Mucosa of gallbladder (tissue), 1 donor: ENCODE measurements at places on chromosomes 3 and 15. TPM values are rescaled to one million over a fixed set of nuclear protein-coding genes. Genes with fewer than 3 reads are reported as not detected.

- no peak for DNase-seq
Observed at GRCh38 chr3:162489853-162490252, 993.2 kb downstream of the OTOL1 start.

DNA sequence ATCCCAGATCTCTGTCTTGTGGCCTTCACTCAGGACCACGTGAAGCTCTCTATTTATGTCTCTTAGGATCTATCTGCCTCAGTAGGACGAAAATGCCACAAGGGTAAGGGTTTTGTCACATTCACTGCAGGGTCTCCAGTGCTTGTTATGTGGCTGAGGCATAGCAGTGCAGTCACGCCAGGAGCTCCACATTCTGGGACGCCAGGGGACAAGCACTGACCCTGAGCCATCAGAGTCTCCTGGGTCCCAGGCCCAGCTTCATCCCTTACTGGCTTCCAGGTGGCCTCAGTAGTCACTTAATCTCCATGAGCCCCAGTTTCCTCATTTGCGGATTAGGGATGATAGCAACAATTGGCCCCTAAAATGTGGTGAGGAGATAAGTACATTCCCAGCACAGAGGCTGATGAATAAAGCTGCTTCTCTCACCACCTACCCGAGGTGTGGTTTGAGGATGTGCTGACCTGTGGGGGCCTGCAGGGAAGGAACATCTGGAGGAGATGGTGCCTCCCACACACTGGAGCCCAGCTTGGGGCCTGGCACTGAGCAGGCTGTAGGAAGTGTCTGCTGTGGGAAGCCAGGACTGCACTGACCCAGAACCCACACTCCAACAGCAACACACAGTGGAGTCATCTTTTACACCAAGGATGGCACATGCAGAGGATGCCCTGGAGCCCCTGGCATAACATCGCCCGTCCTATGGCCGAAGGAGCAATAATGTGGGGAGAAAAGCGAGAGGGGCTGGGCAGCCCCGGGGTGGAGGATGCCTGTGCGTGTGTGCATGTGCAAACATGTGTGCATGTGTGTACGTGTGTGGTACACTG is 93.2 kb upstream of the IQSEC1 start:
- no peak for DNase-seq

DNA sequence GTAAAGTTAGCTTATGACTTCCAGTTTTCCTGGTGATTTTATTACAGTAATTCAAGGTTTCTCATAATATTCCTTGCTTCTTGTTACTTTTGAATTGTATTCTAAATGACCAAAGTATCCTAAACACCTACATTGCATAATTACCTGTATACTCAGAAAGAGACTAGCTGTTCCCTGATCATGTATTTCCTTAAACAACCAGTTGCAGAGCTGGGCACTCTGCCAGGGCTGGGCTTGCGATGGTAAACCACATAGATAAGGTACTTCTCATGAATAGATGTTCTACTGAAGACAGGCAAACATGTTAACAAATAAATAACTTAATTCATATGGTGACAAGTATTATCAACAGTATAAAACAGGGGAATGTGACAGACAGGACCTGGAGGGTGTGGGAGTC is 142.3 kb upstream of the WNT5A start:
- peak; percentile 35 for DNase-seq

The ATP8B4 gene
- 15.8 TPM for total RNA-seq

The KIF7 gene
- 6.1 TPM for total RNA-seq

The LNP1 gene
- total RNA-seq, result 2.4 TPM

The CHST2 gene
- total RNA-seq, result 5.8 TPM

The TPRG1 gene
- 3.9 TPM for total RNA-seq
